ENCODE measurements at places on chromosomes 1 and 21.

GRCh38 chr1:8025671-8026144, 401 bp downstream of the ERRFI1 start:
- no peak for DNase-seq

GRCh38 chr1:40855513-40855912, 6.7 kb downstream of the CITED4 start:
- DNase-seq, result no peak

DNA sequence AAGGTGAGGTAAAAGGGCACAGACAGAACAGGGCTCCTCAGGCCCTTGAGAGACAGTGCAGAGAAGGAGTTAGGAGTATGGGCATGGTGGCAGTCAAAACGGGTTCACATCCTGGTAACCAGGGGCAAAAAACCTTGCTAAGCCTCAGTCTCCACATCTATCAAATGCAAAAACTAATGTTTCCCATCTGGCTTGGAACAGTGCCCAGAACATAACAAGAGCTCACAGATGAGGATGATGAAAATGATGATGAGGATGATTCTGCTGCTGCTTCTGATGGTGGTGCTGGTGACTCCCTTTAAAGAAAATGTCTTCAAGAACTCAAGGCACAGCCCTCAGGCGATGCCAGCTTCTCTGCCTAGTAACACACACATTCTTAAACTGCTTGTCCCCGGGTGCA, 24.1 kb downstream of the HHIPL2 start:
- no peak for DNase-seq

DNA sequence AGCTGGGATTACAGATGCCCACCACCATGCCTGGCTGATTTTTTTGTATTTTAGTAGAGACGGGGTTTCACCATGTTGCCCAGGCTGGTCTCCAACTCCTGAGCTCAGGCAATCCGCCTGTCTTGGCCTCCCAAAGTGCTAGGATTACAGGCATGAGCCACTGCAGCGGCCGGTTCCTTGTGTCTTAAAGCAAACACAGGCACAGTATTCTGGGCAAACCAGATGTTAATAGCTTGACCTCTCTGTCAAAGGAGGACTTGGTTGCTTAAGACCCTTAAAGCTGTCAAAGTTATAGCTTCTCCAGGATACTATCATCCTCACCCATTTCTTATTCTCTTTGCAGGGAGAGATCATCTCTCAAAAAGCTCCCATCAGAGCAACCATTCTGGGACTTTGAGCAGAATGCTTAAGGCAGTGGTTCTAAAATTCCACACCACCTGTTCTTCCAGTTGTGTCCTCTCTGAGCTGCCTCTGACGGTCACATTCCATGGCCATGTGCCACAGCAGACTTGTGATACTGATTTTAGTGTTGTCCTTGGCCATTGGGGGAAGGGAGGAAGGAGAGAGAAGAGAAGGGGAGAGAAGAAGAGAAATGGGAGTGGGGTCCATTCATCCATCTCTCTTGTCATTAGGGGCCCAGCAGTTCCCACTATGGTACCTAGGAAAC, 81.8 kb downstream of the PBX1 start:
- no peak for DNase-seq

- no peak for DNase-seq
Measured at GRCh38 chr1:229454056-229454455, 20.2 kb upstream of the ACTA1 start.

DNA sequence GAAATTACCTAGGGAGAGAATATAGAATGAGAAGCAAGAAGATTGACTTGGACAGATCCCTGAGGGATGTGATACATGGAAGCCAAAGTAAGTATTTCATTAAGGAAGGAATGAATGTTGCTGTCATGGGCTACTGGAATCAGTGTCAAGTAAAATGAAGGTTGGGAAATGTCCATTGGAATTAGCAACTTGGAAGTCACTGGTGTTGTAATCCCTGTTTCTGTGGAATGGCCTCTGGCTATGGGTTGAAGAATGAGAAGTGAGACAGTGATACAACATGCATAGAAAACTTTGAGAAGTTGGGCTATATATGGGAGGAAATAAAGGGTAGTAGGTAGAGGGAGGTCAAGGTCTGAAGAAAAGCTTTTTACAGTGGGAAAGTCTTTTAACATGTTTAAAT, 54.7 kb downstream of the CCDC18 start:
- DNase-seq, result no peak

- no peak for DNase-seq
Measured at GRCh38 chr1:75035536-75035935, 98.7 kb upstream of the LHX8 start.

GRCh38 chr1:148362626-148363438, 120.3 kb downstream of the PPIAL4G start:
- DNase-seq, result no peak

Measured in CD4-positive, CD25-positive, alpha-beta regulatory T cell (primary cell).